ENCODE measurements at places on chromosomes 5 and 9.

DNA sequence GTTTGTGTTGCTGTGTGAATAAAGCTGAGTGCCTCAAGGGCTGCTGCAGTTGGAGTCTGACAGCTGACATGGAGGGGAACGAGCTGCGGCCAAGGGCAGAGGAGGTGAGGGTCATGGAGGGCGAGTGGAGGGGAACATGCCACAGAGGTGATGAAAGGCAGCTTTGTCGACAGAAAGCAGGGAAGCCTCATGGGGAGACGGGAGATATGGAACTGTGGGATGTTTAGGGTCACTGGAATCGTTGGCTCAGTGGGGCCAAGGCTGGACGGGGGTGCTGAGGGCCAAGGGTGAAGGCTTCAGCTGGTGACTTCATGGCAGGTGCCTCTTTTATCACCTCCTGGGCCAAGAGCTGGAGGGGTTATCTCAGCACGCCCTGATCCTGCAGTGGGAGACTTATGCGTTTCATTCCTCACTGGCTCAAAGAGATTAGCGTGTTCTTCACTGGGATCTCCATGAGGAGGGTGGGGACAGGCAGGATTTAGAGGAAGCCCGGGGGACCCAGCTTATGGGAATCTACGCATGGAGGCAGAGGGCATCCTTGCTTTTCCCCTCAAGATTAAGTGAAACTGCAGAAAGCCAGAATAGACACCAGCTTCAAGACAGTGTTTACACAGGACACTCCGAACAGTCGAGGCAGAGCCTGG is 42.2 kb downstream of the FAM240B start:
- DNase-seq = no peak

DNA sequence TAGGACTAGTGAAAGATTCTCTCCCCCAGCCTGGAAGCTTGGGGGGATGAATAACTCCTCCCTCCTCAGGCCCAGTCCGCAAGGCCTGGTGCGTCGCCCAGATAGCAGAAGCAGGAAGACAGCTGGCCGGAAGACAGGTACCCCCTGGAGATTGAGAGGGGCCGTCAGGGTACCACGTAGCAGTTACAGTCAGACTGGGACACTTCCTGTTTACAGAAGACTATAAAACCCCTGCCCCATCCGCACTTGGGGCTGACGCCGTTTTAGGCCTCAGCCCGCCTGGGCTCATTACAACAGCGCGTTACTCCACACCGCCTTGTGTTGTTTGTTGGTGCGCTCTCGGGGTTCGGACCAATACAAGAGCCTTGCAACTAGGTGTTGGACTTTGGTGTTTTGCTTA is 15.4 kb downstream of the SEMA6A start:
- DNase-seq = no peak

- DNase-seq = no peak
Observed at GRCh38 chr5:136005476-136005875, 23.3 kb upstream of the TGFBI start.

GRCh38 chr5:83472213-83472507 is 616 bp downstream of the VCAN start:
- DNase-seq = no peak

- no peak for DNase-seq
Observed at GRCh38 chr9:34663303-34663605, 797 bp upstream of the CCL27 start.

GRCh38 chr5:164256954-164257353 is 751.5 kb downstream of the MAT2B start:
- no peak for DNase-seq

DNA sequence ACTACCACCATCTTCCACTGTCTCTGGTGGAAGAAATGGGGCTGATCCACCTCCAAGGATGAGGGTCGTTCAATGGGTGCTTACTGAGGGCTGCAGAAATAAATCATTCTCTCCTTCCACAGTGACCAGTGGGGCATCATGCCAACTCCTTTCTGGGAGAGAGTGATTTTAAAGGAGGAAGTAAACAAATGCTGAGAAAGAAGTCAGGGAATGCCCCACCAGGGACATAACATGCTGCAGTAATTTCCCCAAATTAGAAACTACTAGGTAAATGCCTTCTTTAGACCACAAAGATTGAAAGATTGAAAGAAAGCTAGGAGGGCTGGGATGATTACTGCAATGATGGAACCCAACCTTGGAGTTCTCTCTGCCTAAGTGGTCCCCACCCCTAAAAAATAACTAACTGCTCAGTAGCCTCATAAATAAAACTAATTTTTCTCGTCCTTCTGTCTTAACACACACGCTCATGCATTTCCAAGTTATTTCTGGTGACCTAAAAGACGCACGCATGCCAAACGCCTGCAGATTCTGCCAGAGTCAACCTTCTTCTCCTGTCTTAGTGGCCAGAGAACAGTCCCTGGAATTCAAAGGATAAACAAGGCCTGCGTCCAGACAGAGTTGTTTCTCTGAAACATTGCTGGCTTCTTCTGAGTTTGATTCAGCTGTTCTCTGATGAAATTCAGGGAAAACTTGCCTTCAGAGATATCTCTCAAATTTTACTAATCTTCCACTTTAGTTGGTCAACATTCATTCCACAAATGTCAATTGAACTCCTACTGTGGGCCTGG is 250.0 kb downstream of the NR3C1 start:
- no peak for DNase-seq

- no peak for DNase-seq
Observed at GRCh38 chr9:109417585-109418544, 80.2 kb downstream of the PTPN3 start.

DNA sequence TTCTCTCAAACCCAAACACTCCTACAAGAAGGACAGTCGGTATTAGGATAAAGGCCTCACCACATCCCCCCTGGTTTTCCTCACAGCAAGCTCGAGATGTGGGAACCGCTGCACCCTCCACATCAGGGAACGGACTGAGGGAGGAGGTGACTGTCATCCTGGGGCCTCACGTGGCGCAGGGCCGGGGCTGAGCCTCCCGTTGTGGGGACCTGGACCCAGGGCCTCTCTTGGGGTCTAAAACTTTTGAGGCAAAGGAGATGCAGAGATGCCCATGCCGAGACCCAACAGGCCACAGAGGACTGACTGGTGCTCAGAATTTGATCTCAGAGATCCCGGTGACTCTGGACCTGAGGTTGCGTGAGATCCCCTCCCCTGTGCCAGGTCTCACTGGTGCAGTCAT is 72.7 kb downstream of the MRPL36 start:
- DNase-seq = no peak

DNA sequence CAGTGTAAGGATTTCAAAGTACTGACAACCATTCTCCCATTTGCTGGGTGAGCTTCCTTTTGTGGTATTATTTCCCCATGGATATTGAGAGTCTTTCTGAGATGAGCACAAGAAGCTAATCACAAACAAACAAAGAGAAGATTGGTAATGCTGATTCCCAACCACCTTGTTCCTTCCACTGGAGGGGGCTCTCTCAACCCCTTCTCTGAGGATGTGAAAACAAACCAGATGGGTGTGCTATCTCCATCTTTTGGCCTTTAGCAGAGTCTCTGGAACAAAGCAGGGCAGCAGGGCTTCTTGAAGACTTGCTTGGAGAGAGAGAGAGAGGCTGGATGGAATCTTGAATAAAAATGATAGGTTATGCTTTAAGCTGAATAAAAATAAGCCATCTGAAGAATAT is 576.7 kb upstream of the ZNF462 start:
- no peak for DNase-seq

DNA sequence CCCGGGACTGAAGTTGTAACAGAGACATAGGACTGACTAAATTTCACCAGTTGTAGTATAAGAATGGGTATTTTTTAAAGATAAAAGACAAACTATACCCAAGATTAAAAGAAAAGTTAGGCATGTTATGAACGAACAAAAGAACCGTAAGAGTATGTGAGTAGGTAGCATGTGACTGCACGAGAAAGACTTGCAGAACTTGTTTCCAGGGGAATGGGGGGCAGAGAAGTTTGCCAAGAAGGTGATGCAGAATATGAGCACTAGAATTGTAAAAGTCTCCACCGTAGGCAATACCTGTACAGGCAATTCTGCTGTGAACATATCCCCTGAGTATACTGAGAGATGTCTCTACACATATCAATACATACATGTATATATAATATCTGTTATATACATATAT is 614.7 kb downstream of the PRELID2 start:
- DNase-seq = no peak

GRCh38 chr5:38780945-38781344 is 64.9 kb upstream of the OSMR start:
- DNase-seq = no peak

Data from GM12864 (cell line).